ENCODE measurements at places on chromosomes 5 and 9.

DNA sequence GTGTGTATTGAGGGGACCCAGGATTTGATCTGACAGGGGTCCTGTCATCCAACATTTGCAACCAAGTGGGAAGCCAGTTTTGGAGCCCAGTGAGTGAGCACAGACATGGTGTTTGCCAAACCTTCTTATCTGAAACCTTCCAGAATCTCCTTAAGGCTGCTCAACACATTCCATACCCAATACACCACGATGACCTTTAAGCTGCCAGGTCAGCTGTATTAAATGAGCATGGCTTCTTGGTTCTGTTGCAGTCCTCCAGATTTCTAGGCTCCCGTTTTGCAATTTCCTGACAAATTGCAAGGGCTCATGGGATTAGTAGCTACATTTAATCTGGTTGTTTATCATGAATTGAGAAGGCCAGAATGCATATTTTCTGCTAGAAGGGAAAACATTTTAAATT lies 124.2 kb upstream of the ATP10B start:
- no peak for DNase-seq

DNA sequence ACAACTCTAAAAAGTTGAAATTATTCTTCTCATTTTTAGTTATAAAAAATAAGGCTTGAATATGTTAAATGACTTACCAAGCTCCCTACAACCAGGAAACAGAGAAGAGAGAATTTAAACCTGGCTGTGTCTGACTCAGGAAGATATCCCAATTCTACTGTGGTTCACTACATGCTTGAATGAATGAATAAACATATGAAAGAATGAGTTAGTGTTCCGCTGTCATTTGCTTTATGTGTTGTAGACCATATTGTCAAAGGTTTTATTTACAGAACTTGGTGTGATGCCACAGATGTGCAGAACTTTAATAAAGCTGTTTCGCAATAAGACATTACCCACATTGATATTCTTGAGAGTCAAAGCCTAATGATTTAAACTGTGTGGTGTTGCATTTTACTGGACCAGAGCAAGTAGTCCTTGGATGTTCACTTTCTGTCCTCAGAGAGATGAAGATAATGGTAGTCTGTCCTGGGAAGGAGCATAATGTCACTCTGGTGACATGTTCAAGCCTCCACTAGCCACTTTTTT lies 313.2 kb downstream of the TRIM32 start:
- DNase-seq, result no peak

GRCh38 chr9:16131264-16131663 lies 578.4 kb downstream of the CCDC171 start:
- DNase-seq, result no peak

DNA sequence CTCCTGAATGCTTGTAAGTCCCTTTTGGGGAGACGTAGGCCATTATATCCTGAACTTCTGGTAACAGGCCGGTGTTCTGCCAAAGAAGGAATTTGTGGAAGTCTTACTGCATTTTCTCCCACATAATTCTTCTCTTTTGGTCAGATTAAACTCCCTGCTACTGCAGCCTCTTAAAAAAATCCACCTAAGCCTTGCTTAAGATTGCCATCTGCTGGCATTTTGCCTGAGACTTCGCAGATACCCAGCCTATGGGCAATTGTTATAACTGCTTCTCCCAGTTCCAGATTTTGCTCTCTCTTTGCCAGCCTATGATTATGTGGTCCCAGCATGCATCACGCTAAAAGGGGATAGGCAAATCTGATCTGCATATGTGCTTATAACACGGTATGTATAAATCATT lies 391.6 kb upstream of the CHD1 start:
- DNase-seq, result no peak

GRCh38 chr9:93974151-93974550 lies 19.0 kb upstream of the BARX1 start:
- no peak for DNase-seq

DNA sequence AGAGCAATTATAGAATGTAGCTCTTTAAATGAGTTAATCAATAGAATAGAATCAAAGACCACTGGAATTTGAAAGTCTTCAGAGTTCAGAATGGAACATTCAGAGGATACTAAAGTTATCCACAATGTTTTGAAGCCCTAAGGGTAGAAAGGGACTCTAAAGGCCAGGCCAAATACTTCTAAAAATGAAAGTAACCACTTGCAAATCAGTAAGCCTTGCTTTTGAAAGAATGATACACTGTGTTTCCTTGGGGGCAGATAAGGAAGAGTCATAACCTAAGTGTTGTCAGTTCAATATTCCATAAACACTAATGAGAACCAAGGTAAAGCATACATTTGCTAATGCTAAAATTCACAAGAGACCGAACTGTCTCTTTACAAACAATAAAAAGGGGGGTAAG lies 813.5 kb downstream of the PTPRD start:
- no peak for DNase-seq

DNA sequence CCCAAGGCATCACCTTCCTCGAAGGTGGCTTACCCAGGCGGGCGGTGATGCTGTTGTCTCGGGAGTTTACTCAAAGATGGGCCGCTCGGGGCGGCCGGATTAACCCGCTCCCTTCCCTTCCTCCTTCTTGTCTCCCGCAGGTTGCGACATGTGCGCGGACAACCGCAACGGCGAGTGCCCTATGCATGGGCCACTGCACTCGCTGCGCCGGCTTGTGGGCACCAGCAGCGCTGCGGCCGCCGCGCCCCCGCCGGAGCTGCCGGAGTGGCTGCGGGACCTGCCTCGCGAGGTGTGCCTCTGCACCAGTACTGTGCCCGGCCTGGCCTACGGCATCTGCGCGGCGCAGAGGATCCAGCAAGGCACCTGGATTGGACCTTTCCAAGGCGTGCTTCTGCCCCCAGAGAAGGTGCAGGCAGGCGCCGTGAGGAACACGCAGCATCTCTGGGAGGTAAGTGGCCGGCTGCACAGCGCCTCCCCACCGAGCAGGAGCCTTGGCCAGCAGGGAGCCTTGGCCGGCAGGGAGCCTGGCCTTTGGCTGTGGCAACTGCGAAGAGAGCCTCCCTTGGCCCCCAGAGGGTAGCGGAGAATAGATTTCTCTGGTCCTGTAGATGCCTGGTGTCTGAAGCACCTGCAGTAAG lies 10.6 kb downstream of the PRDM6 start:
- DNase-seq, result no peak

DNA sequence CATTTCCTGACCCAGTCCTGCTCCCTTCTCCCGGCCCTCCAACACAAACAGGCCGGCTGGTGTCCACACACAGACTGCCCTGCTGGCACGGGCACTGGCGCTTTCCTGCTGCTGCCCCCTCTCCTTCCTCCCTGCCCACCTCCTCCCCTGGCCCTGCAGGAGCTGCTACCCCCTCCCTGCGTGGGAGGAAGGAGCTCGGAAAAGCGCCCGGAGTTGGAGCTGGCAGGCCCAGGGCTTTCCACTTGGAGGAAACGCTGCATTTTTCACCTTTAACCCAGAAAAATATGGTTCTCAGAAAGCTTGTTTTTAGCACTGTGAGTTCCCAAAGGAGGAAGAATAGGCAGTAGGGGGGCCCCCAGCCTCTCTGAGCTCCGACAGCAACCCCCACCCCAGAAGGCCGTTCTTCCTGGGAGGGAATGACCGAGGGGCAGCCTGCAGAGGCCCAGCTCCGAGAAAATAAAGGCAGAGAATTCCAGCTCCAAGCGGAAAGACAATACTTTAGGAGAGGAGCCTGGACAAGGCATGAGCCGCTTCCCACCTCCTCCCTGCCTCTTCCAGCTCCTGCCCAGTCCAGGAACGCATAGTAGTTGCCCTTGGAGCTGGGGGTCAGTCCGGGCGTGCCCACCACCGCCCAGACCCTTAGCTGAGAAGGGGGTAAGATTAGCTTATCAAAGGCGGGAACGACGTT lies 88.9 kb downstream of the LIFR start:
- no peak for DNase-seq

GRCh38 chr5:54187694-54188093 lies 122.7 kb downstream of the ARL15 start:
- DNase-seq, result no peak

DNA sequence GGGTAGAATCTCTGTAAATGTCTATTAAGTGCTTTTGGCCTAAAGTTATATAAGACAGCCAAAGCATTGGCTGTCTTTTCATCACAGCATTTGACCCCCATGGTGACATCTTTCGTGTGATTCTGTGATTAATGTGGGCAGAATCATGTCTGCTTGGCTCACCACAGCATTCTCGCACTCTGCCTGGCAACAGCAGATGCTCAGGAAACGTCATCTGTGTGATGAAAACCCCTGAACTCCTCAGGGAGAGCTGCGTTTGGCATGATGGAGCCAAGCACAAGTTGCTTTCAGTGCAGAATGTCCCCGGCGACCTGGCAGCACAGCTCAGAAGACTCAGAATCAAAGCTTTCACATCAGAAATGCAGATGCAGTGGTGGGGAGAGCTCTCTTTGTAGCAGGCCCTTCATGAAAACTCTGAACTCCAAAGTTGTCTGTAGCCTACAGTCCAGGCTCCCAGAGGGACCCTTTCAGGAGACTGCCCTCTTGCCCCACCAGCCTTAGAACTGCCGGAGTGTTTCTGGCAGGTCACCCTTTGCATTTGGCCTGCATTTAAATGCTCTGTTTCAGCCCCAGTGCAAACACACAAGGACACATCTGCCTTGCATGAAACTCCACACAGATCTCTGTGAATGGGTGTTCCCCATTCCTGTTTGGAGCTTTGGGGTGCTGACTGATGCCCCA lies 155.6 kb upstream of the PANK3 start:
- no peak for DNase-seq

DNA sequence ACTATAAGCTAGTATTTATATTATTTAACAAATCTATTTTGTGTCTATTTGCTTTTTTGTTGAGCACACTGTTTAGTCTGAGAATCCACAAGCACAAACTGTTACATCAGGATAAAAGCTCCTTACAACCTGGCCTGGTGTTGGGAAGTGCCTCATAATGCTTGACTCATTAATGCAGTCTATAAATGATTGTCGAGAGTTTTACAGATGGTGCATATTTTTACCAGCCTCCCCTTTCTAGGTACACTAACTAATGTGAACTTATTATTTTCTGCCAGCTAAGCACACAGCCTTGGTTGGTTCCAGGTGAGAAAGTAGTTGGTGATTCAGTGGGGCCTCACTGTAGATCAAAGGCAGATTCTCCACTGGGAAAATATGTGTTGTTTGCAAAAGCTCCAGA lies 151.0 kb upstream of the ADAMTS16 start:
- no peak for DNase-seq

DNA sequence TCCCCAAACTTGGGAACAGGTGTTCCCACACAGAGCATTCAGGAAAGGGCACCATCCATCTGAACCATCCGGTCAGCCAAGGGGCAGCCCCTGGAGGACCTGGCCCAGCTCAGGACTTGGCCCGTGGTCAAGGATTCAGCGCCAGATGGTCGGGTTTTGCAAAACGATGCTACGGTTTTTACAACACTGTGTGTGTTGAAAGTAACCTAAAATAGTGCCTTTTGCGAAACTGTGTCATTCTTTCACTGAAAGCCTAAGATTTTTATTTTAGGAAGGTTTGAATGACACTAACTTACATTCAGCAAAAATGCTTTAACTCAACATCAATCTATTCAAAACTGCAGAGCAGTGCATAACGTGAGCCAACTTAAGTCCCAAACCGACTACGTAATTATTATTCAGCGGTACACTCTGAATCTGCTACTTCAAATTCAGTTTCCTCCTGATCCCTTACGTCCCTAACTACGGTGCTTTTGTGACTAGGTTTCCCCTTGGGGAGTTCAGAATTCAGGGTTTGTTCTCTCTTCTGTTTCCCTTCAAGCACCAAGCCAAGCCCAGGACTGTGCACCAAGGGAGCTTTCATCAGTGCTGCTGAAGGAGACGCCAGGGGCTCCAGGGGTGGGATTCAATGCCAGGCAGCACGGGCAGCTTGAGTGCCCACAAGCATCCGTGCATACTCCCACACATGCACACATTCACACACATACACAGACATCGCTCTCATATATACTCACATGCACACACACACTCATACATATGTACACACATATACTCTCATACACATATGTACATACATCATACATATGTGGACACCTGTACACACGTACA lies 25.8 kb downstream of the LPCAT1 start:
- no peak for DNase-seq

DNA sequence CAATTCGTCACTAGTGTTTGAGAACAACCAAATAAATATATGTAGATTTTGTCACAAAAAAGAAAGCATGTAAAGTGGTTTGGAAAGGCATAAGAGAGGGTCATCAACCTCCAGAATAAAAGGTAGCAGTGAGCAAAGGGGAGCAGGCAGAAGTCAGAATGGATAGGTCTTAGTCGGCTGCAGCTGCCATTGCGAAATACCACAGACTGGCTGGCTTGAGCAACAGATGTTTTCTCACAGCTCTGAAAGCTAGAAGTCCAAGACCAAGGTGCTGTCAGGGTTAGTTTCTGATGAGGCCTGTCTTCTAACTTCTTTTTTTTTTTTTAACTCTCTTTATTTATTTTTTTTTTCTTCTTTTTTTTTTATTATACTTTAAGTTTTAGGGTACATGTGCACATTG lies 208.1 kb upstream of the PIK3R1 start:
- no peak for DNase-seq

GRCh38 chr5:54180630-54181031 lies 129.7 kb downstream of the ARL15 start:
- no peak for DNase-seq

DNA sequence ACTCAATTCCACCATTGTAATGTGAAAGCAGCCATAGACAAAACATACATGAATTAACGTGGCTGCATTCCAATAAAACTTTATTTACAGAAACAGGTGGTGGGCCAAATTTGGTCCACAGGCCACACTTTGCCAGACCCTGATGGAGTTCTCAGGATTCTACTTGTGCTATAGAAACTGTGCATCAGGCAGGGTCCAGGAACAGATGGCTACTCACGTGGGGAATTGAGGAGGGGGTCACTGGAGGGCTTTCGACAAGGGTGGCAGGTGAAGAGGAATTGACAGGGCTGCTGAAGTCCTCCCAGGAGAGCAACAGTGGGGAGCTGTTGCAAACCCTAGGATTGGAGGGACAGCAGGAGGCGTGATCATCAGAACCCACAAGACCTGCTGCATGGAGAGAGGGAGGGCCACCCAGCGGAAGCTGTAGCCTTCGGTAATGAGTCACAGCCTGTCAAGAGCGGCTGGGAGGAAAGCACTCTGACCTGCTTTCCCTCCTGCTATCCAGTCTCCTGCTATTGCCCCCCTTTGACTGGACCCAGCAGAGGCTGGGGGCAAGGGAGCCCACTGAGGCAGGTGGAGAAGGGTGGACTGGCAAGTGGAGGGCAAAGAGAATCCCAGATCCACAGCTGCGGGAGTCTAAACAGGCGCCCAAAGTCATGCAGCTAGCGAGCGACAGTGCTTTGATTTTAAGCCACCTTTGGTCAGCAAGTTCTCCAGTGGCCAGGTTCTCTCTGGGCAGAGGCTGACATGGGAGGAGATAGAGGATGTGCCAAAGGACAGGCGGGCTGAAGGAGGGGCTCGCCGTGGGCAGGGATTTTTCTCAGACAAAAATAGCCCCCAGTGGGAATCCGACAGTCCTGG lies 138.3 kb upstream of the SMIM23 start:
- no peak for DNase-seq
